ENCODE measurements at places on chromosomes 1 and 21.

- DNase-seq: peak; percentile 79
These were observed at the start of gene XKR8 for GRCh38 chr1:27959792-27960603. TSS of gene XKR8 (plus strand) at chr1:27959973. CDS start at chr1:27960070, 97 bp downstream.

DNA sequence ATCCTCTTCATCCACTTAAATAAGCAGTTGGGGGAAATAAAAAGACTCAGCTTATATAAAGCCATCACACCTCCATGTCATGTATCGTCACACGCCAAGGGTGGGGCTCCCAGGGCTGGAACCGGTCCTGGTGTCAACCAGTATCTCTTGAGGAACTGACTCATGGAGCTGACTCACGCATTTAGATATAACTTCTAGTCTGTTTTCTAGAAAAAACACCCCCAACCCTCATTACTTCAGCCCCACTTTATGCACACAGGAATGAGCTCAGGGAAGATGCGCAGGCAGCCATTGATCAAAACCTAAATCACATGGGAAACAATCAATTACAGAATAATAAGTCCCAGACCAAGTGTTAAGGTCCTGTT lies 6.9 kb upstream of the IL22RA1 start:
- peak; percentile 63 for DNase-seq

GRCh38 chr1:239386453-239387303 lies at the start of gene CHRM3:
TSS of gene CHRM3 (plus strand) at chr1:239386568. CDS start at chr1:239907452, 520,884 bp downstream.
- DNase-seq: no peak

DNA sequence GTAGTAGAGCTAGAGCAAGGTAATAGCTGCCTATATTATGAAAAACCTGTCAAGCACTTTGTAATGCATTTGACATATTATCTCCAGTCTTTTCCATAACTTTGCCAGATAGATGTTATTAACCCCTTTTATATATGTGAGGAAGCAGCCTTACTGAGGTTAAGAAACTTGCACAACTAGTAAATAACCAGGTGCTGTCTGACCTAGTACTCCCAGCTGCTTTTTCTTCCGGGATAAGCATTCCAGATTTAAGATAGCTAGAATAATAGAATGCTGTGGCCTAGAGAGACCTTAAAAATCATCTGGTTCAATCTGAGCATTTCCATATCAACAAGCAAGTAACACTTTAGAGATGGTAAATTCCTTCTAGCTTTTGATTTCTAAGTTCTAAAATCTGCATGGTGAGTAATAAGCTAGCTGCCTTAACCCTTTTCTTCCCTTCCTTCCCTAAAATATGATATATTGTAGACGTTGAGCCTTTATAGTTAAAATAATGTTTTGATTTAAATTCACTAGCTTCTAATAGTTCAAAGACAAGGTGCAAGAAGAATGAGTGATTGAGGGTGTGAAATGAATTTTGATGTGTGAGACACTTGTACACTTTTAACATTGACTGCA lies 1.8 kb downstream of the SH3GLB1 start:
- DNase-seq: no peak

GRCh38 chr21:18164483-18164882 lies 80.2 kb upstream of the CHODL start:
- DNase-seq: no peak

- no peak for DNase-seq
These were observed 2.6 kb upstream of the PDC start for GRCh38 chr1:186463511-186463910.

- DNase-seq: no peak
These were observed 55.6 kb upstream of the GPR153 start for GRCh38 chr1:6316240-6317097.

- DNase-seq: no peak
These were observed 286.8 kb upstream of the PBX1 start for GRCh38 chr1:164272156-164272555.

GRCh38 chr1:153220606-153221303 lies 3.4 kb downstream of the PRR9 start:
- DNase-seq: no peak
